T-helper 17 cell (primary cell): ENCODE measurements at places on chromosomes 4 and X.

GRCh38 chr4:4217113-4217512 lies 9.6 kb downstream of the OTOP1 start:
- DNase-seq: no peak

DNA sequence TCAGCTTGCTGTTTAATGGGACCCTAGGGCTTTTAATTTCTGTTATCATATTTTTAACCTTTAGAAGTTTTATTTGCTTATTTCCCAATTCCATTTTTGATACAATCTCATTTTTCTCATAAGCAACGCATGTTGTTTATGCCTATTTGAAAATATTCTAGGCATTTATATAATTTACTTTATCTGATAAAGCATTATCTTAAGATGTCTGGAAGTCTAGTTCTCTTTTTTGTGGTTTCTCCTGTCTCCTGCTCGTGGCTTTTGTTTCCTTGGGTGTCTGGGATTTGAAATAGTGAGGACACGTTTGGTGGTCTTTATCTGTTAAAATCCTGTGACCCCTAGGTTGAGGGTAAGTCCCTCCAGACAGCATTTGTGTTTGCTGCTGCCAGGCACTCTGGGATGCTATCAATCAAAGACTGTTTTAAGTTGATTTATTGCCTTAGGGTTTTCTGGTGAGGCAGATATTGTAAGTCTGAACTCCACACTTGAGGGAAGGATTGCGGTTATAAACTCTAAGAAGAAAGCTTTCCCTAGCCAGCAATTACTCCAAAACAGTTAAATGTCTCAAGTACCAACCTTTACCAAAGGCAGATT lies 208.0 kb downstream of the PRDM5 start:
- no peak for DNase-seq

DNA sequence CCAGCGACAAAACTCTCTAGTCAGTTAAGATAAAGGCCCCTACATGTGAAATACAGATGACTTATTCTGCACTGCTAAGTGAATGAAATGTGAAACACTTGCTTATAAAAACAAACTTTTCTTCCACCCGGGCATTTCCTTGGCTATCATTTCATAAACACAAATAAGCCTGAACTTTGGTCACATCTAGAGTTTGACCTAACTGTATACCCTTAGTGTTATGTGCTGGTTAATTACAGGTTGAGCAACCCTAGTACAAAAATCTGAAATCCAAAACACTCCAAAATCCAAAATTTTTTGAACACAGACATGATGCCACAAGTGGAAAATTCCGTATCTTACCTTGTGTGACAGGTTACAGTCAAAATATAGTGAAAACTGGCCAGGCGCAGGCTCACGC lies 45.9 kb downstream of the SAT1 start:
- DNase-seq: no peak

DNA sequence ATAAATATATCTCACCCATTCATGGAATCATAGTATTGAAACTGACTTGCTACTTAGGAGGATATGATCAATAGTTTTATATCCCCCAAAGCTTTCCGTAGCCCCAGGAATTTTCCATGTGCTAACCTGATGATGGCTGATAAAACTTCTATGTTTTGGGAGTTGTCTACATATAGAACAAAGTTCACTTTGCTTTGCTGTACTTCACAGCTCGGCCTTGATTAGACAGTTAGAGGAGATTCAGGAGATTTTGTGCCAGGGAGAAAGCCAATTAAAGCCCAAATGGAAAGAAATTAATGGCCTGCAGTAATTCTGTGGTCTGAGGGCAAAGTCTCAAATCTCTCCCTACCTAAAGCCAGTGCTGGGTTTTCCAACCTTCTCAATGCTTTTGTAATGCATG lies 114.9 kb upstream of the SLC34A2 start:
- DNase-seq: no peak

DNA sequence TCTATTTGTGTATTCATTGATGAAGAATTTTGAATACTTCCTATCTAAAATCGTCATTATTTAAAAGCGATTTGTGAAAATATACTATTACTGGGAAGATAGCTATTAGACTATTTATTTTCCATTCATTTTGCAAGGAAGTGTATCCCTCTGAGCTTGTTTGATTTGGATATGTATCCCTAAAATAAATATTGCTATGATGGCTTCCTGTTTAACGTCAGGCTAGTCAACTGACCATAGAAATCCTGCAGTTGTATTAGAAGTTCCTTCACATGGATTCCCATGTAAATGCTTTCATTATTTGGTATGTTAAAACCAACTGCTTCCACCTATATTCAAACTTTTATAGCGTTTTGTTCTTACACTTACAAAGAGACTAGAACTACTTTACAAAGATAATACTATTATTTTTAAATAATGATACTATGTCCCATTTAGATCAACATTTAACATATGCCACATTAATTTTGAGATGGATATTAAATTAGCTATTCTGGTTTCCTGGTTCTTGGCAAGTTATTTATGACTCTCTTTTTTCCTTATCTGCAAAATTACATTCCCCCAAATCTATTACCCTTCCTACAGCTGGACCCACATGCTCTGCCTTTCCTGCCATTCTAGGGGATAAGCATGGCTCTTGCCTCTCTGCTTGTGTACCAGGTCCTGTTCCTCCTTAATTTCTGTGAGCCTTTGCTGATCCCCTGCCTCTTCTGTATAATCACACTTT lies 26.7 kb upstream of the PDE5A start:
- no peak for DNase-seq

- no peak for DNase-seq
Observed at GRCh38 chrX:34656467-34656841, 631 bp downstream of the TMEM47 start.

GRCh38 chrX:118528071-118528737 lies 32.6 kb downstream of the DOCK11 start:
- DNase-seq: peak; percentile 20

DNA sequence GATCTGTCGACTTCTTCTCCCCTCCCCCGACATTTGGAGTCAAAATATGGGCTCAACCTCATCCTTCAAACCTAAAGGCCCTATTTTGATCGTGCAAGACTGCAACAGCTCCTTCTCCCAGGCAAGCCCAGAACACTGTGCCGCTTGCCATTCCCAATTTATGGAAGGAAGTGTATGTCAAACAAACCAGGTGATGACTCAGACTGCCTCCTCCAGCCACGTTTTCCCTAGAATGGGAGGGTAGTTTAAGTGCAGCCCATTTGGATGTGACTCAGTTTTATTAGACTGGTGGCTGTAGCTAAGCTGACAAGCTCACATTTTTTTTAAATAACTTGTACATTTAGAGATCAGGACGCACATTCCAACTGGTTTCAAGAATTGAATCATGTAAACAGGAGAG lies 570.4 kb upstream of the DIPK2B start:
- DNase-seq: no peak

- no peak for DNase-seq
Observed at GRCh38 chr4:76562836-76563453, 127.9 kb downstream of the SHROOM3 start.

DNA sequence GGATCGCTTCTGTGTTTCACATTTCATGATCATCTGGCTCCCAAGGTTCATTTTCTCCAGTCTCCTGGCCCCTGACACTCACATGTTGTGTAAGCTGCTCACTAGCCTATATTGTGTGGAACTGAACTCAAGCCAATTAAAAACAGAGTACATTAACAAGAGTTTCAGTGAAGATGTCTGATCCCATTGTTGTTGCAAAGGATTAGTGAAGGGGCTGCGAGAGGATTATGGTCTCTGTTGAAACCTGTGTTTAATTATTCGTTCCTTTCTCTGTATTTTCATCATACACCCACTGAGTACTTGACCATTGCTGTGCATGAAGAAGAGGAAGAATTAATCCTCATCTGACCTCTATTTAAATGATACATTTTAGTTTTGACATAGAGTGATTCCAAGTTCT lies 54.7 kb downstream of the AFF2 start:
- no peak for DNase-seq

- no peak for DNase-seq
Observed at GRCh38 chrX:50996930-50997329, 86.4 kb downstream of the BMP15 start.

GRCh38 chr4:2596611-2597010 lies 60.2 kb downstream of the FAM193A start:
- DNase-seq: no peak

GRCh38 chr4:6343939-6344408 lies 74.3 kb downstream of the WFS1 start:
- DNase-seq: no peak

GRCh38 chrX:352181-352580 lies 33.6 kb upstream of the GTPBP6 start:
- no peak for DNase-seq

DNA sequence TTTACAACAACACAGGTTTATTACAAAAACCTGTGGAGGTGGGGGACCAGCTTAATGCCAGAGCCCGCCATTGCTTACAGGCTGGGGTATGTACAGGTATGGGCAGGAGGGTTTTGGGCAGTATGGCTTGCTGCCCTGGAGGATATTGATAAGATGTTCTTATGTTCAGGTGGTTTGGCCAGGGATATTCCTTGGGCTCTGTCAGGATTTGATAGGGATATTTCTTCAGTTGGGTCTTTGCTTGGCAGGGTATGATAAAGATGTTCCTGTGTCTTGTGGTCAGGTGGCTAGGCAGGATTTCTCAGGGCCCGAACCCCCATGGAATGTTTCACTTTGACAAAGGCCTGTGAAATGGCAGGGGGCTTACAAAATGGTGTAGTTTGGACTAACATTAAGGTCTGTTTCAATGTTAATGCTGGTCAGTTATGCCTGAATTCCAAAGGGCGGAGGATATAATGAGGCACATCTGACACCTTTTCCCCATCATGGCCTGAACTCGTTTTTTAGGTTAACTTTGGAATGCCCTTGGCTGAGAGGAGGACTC lies 3.1 kb downstream of the MGST2 start:
- DNase-seq: no peak

DNA sequence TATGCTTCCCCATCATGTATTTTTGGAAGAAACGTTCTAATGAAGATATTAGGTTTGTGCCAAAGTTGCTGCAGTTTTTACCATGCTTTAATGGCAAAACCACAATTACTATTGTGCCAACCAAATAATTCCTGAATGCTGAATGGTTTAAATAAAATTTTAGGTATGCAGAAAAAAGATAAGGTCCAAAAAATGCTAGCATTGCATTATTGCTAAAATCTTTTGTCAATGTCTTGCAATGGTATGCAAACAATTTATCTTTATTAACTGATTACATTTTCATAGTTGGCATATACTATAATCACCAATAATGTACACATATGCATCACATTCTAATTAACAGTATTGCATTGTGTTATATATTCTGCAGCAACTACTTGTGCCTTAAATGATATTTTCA lies 1657.4 kb upstream of the IGFBP7 start:
- no peak for DNase-seq

- no peak for DNase-seq
Observed at GRCh38 chrX:114964374-114964773, 53.0 kb downstream of the IL13RA2 start.

- DNase-seq: no peak
Observed at GRCh38 chrX:18596096-18596495, 75.8 kb downstream of the RS1 start.

- no peak for DNase-seq
Observed at GRCh38 chr4:14602206-14602605, 400.1 kb upstream of the CPEB2 start.
